ENCODE measurements at places on chromosomes 13 and 19.

- DNase-seq, result peak; percentile 68
Measured at GRCh38 chr13:46126552-46127357, 21.9 kb upstream of the CPB2 start.

DNA sequence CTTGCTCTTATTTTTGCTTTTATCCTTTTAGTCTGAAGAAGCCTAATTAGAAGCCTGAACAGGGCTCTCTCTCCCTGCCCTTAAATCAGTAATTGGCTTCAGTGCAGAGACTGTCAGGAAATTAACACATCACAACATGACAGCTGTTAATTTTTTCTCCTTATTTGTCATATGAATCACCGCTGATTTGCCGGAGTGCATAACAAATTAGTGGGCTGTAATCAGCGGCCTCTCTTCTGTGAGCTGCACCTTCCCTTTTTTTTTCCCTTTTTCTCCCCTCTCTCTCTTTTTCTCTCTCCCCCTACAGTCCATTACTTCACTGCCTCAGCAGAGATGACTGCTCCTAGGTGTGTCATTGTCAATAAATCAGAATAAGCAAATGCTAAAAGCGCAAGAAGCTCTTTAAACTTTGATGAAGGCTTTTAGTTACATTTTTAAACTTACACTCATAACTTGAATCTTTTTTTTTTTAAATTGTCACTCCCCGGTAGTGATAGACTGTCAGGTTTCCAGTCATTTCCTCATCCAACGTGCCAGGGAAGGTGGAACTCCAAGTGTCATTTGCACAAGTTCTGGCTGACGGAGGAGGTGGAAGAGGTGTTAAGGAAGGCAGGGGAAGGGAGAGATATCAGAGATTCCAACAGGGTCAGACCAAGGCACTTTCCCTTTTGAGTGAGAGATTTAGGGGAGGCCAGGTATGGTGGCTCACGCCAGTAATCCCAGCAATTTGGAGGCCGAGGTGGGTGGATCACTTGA, 197.1 kb upstream of the TSHZ3 start:
- DNase-seq, result no peak

DNA sequence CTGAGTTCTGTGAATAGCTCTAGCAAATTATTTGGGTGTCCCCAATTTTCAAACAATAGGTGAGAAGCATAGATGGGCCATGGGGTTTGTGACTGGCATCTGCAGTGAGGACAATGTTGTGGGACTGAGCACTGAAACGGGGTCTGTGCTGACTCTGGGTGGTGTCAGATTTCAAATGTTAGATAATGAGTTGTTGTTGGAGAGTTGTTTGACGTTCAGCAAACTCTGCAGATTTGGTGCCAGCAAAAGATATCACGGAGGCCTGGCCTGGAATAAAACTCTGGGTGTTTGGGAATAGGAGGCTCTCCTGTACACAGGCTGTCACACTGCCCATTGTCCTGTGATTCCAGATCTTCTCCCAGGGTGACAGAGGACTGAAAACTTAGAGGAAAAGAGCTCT, 2.9 kb downstream of the ZNF90 start:
- no peak for DNase-seq

DNA sequence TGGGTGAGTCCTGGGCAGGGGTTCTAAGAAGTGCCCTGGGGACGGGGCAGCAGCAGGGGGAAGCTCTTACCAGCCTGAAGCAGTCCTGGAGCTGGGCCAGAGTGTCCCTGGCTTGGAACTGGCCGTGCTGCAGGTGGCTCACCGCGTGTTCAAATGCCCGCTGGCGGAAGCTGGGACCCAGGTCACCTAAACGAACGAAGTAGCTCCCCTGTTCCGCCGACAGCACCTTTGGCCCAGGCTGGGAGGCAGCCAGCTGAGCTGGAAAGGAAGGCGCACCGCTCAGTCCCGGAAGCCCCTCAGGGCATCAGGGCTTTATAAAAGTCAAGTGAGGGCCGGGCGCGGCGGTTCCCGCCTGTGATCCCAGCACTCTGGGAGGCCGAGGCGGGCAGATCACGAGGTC, 9.6 kb downstream of the PLIN4 start:
- DNase-seq, result no peak

DNA sequence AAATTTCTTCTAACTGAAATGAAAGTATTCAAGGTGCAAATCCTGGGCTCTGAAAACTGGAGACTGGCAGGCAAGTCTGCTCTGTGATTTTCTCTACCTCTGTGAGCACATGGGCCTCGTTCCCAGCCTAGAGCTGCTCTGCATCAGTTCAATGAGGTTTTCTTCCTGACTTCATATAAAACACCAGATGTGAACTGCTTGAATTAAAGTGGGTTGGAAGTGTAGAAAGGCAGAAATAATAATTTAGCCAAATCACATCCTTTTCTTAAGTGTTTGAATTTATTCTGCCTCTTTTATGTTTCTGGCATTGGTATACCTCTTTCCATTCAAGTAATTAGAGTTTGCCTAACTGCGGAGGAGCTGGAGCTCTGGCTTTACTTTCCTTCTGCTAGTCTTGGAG, 540.8 kb downstream of the OLFM4 start:
- DNase-seq, result no peak

DNA sequence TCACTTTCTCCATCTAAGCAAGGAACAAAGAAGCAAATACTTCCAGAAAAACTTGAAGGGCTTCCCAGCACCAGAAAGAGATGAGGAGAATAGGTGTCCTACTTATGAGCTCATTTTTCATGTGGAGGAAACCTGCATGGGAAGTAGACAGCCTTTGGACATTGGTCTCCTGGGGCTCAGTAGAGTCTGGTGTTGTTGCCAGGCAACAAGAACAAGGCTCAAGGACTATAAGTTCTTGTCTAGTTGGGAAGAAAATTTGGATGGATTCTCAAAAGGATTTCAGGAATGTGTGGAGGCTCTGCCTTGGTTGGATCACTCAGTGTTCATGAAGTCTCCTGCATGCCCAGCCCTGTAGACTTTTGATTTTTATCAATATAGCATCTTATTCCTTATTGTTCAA, 84.5 kb downstream of the MBNL2 start:
- DNase-seq, result no peak

DNA sequence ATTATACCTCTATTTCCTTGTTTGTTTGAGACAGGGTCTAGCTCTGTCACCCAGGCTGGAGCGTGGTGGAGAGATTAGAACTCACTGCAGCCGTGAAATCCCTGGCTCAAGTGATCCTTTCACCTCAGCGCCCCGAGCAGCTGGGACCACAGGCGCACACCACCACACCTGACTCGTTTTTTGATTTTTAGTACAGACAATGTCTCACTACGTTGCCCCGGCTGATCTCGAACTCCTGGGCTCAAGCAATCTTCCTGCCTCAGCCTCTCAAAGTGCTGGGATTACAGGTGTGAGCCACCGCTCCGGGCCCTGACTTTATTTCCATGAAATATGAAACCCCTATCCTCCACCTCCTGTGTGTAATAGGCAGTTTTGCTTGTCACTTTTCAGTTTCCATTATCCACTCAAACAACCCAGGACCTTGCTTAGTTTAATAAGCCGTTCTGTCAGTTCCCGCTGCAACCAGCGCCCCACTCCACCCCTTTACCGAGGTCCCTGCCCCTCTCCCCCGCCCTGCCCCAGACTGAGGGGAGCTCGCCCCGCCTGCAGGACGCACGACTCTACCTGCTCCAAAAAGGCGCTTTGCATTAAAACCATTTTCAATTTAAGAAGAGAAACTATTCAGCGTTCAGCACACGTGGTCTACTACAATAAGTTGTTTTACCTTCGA, 16.9 kb downstream of the ZNF816 start:
- DNase-seq, result no peak

DNA sequence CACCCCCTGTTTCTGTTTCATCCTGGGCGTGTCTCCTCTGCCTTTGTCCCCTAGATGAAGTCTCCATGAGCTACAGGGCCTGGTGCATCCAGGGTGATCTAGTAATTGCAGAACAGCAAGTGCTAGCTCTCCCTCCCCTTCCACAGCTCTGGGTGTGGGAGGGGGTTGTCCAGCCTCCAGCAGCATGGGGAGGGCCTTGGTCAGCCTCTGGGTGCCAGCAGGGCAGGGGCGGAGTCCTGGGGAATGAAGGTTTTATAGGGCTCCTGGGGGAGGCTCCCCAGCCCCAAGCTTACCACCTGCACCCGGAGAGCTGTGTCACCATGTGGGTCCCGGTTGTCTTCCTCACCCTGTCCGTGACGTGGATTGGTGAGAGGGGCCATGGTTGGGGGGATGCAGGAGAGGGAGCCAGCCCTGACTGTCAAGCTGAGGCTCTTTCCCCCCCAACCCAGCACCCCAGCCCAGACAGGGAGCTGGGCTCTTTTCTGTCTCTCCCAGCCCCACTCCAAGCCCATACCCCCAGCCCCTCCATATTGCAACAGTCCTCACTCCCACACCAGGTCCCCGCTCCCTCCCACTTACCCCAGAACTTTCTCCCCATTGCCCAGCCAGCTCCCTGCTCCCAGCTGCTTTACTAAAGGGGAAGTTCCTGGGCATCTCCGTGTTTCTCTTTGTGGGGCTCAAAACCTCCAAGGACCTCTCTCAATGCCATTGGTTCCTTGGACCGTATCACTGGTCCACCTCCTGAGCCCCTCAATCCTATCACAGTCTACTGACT, at the start of gene KLK3:
Gene KLK3, plus strand, starts transcription at position 280 of the 775 bp plus-strand sequence. Its CDS starts 41 bp downstream, at position 321.
- no peak for DNase-seq

DNA sequence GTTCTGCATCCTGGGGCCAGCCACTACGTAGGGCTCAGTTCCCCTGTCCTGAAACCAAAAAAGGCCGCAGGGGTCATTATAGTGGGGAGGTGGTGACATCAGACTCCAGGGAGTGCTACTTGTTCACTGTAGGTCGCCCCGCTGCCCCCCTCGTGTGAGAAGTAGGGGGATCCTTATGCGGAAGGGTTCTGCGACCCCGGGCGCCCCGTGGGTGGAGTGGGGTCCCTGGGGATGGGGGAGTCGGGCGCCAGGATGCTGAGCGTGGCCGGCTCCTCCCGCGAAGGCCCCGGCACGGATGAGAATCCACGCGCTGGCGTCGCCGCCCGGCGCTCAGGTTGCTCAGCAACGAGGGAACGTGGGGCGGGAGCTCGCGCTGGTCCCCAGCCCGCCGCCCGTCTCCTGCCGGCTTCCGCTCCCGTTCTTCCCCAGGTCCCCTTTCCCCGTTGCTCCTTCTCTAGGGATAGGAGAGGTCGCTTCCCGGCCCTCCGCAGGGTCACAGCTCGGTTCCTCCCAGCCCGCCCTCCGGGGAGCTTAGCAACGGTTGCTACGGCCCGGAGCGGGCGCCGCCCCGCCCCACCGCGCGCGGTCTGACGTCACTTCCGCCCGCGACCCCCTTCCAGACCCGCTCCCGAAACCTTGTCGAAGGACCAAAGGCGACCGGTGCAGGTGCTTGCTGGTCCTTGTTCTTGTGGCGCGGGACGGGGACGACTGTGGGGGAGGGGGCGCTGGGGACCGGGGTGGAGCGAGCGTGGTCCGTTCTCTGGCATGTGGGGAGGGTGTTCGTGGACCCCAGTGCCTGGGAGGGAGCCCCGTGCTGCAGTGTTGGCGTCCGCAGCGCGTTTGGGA, at the start of gene NAT14:
Gene NAT14, plus strand, starts transcription at position 596 of the 846 bp plus-strand sequence. CDS start 521 bp downstream, outside the sequence.
- DNase-seq, result peak; percentile 60

GRCh38 chr13:84569366-84569765, 687.1 kb upstream of the SLITRK1 start:
- no peak for DNase-seq

GRCh38 chr13:80133631-80134261, 207.2 kb downstream of the SPRY2 start:
- no peak for DNase-seq

DNA sequence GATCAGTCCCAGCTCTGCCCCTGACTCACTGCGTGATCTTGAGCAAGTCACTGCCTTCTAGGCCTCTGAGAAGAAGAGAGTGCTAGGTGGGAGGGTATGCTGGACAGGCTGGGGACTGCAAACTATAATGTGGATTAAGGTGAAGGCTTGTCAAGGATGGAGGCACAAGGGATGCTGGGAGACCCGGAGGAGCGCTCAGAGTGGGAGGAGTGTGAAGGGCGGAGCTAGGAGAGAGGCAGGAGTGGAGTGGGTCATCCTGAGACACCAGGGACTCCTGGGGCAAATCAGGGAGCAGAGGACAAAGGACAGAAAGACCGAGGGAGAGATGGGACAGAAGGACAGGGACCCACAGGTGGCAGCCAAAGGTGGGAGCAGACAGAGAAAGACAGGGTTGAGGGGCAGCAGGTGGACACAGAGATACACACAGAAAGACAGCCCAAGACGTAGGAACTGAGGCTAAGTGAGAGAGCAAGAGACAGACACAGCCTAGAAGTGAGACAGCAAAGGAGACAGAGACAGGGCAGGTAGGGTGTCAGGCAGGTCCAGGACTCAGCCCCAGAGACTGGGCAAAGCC, 2.6 kb downstream of the GRIK5 start:
- no peak for DNase-seq
